Erythroblast (primary cell): ENCODE measurements at places on chromosomes 12 and 14.
A peak's percentile ranks its signal among the peaks of the same experiment; 100 is the strongest.

- no peak for DNase-seq
These were observed 35.5 kb upstream of the MAX start for GRCh38 chr14:65137648-65138307.

- DNase-seq = peak; percentile 84
These were observed 31.8 kb upstream of the OR10A7 start for GRCh38 chr12:55188974-55189556.

- no peak for DNase-seq
These were observed 4.0 kb upstream of the CRIP2 start for GRCh38 chr14:105470350-105471296.

DNA sequence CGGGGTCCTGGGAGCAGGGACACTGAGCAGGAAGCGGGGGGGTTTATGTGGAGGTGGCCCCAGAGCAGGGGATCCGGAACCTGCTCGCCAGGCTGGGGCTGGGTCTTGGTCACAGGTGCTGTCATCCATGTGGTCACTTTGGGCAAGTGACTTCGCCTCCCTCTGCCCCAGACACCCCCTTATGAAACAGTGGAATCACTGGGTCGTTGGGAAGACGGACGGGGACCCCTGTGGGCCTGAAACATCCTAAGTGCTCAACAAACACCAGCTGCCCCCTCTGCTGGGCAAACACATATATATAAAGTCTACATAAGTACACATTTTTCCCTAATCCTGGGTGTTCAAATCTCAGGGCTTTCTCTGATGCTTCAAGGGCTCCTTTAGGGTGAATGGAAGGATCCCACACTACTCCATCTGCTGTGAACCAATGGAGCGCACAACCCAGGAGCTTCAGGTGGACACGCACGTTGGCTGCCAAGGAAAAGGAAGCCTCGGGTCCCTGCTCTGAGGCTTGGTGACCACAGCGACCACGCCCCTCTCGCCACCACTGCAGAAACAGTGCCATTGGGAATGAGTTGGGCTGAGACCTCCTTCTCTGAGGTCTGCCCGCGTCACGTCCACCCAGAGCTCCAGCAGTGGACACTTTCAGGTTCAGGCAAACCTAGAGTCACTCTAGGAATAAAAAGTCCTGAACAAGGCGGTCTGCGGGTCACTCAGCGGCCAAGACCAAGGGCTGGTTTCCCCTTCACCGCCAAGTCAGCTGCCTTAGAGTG lies 54.6 kb downstream of the CDC42BPB start:
- peak; percentile 45 for DNase-seq

GRCh38 chr14:30115756-30116155 lies 188.1 kb upstream of the PRKD1 start:
- DNase-seq = no peak

GRCh38 chr12:32360956-32361355 lies 38.4 kb upstream of the FGD4 start:
- no peak for DNase-seq

- DNase-seq = no peak
These were observed 28.4 kb downstream of the SLC6A12 start for GRCh38 chr12:185576-185955.

GRCh38 chr12:56714431-56714929 lies 10.6 kb downstream of the NACA start:
- no peak for DNase-seq

- no peak for DNase-seq
These were observed 62.3 kb upstream of the TMEM263 start for GRCh38 chr12:106893451-106893850.

DNA sequence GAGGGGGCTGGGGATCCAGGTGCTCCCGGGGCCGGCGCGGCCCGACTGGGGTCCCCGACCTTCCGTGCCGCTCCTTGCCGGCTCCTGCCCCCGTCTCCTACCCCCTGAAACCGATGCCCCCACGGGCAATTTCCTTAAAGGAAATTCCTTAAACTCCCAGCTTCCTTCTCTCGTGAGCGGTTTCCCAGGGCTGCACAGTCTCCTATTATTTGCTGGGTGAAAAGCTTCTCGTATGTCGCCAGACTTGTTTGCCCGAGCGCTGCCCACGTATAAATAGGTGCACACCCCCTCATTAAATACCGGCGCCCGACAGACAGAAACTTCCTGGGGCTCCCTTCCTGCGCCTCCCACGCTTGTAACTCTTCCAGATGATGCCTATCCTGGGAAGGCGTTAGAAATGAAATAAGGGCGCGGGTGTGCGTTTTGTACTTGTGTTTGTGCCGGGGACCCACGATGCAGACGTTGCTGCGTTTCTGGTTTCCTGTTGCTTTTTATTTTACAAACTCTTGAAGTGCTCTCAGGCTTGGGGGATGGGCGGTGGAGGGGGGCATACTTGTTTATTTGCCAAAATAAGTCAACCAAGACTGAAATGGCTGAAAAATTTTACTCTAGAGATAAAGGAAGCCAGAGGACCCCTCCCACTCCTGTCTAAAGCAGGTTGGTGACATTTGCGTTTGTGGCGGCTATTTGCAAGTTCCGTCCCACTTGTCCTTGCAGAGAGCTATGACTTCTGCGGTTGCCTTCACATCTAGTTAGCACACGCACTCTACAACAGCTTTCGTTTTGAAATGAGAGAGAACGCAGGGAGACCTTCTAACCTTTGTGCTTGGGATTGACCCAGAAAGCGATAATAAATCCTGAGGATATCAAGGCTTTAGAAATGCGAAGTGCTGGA lies 1.0 kb downstream of the HIP1R start:
- DNase-seq = peak; percentile 40

DNA sequence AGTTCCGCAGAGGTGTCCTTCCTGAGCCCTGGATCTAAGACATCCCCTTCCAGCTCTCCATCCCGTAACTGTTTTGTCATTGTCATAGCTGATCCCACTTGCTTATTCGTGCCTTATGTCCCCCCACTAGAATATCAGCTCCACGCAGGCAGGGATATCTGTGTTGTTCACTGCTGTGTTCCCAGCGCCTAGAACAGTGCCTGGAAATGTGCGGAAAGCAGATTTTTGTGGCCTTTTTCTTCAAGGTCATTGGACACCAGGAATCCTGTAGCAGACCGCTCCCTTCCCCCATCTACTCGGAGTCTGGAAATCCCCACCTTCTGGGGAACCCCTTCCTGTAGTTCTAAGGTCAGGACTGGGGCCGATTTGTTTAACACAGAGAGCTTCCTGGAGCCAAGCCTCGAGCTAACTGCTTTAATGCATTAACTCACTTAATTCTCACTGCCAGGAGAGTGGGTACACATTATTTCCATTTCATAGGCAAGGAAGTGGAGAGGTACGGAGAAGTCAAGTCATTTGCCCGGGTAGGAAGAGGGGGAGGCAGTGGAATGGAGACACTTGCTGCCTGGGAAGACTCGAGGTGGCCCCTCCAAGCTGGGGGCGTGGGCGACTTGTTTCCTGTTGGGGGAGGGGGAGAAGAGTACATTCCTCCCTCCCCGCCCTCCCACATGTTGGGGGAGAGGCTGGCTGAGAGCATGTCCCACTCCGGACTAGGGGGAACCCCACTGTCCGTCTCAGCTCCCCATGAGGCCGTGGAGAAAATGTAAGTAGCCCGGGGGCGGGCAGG lies 1.2 kb upstream of the SH2B3 start:
- peak; percentile 80 for DNase-seq

- no peak for DNase-seq
These were observed 59.0 kb downstream of the FAR2 start for GRCh38 chr12:29208060-29208459.

GRCh38 chr12:131231032-131231980 lies 277.6 kb downstream of the ADGRD1 start:
- no peak for DNase-seq

DNA sequence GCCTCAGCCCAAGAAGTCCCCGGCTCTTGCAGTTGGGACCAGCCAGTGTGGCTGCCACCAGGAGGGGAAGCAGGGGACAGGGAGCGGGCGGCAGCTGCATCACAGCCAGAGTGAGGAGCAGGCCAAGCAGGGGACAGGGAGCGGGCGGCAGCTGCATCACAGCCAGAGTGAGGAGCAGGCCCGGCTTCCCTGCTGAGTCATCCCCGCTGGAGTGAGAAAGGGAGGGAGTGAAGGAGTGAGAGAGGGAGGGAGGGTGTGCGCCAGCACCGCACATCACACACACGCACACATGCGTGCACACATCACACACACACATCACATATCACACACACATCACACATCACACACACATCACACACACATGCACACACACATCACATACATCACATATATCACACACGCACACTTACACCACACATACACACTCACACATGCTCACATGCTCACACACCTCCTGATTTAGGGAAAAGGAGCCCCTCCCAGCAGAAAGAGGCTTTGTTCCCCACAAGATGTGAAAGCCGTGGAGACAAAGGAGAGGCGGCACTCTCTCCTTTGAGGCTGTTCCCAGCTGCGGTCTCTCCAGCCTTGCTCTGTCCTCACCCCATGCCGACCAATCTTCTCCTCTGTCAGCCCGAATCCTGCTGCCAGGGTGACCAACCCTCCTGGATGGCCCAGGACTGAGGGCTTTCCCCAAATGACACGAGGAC lies 16.7 kb upstream of the ZDHHC22 start:
- DNase-seq = no peak
